ENCODE measurements at places on chromosomes 12 and 14.

DNA sequence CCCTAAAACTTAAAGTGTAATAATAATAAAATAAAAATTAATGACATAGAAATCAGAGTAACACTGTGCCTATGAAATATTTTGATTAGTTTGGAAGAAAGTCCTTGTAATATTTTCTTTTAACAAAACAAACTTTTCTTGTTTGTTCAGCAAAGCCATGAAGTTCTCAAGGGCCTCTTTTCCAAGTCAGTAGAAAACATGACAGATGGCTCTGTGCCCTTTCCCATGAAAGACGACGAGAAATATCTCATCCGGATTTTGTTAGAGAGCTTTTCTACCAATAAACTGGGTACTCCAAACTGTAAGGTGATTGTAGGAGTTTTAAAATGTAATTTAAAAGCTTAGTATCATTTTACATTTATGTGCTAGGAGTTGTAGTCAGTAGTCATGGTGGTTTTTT is 54.5 kb upstream of the ASPG start:
- H3K4me1 ChIP-seq: no peaks in the 10 kb centered on the region
- H3K27ac ChIP-seq: no peak overlapping the region
- H3K27me3 ChIP-seq: peaks cover 50% of the 10 kb centered on the region
- H3K36me3 ChIP-seq: no peaks in the 10 kb centered on the region

GRCh38 chr12:3020850-3021435 is 56.2 kb upstream of the TSPAN9 start:
- no peaks in the 10 kb centered on the region for H3K4me1 ChIP-seq
- no peaks in the 10 kb centered on the region for H3K36me3 ChIP-seq
- H3K27ac ChIP-seq: no peak overlapping the region
- no peak overlapping the region for H3K4me3 ChIP-seq
- no peak for DNase-seq
- no peaks in the 10 kb centered on the region for H3K27me3 ChIP-seq

DNA sequence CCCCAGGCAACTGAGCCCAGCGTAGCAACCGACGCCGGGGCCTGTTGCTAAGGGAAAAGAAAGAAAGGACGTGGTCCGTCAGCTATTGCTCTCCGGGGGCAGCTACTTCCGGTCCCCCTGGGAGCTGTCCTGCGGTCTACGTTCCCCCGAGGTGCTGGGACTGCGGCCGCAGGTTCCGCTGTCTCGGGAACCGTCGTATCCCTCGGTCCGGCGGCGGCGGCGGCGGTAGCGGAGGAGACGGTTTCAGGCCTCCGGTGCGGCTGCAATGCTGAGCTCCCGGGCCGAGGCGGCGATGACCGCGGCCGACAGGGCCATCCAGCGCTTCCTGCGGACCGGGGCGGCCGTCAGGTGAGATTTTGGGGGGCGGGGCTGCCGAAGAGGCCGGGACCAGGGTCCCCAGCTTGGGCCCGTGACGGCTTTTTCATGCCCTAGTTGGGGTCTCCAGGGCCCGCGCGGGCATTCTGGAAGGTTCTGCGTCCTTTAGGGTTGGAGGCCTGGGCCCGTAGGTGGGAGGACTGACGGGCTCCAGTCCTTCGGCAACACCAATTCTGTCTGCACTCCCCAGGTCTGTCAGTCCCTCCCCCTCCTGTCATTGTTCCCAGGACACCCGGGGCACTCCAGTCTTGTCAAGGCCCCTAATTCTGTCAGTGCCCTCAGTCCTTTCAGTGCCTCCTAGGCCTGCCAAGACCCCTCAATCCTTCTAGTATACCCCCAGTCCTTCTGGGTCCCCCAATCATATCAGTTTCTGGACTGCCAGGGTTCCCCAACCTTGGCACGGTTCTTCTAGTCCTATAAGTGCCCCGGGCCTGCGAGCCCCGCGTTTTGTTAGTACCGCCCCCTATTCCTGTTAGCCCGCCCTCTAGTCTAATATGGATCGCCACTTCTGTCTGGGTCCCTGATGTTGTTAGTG is at the start of gene USP30:
Gene USP30, plus strand, starts transcription at position 163 of the 910 bp plus-strand sequence. Its CDS starts 103 bp downstream, at position 266.
- DNase-seq: peak; percentile 78
- H3K27ac ChIP-seq: peak within 1 kb of the TSS; percentile 91
- no peaks in the 10 kb centered on the region for H3K27me3 ChIP-seq
- peaks cover 20% of the 10 kb centered on the region for H3K4me1 ChIP-seq

DNA sequence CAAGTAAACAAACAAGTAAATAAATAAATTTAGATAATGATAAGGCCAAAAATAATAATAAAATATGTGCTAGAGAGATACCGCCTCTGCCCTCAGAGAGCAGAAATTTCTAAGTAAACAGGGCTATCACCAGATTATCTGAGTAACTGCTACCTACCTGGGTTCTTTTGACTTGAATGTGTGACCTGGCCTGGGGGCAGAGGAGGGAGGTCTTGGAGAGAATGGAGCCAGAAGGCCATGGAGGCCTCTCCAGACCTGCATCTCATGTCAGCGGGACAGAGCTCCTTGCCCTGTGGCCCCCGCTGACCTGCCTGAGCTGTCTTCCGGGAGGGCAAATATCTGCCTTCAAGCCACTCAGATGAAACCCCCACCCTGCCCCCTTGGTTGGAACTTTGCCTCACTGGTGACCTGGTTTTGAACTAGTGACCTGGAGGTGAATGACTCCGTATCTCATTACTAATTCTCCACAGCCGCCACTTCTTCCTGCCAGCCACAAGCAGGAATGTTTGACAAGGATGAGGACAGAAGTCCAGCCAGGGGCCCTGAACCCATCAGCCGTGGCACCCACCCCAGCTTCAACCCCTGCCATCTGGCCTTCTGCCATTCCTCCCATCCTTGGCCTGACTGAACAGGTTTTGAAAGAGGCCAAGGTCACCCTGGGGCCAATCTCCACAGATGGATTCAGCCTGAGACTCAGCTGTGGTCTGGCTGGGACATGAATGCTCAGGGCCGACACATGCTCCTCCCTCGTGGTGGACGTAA is 86.8 kb upstream of the PARP11 start:
- H3K4me1 ChIP-seq: peaks cover 18% of the 10 kb centered on the region
- no peak for DNase-seq
- peaks cover 4% of the 10 kb centered on the region for H3K27me3 ChIP-seq
- H3K36me3 ChIP-seq: peaks cover 4% of the 10 kb centered on the region

DNA sequence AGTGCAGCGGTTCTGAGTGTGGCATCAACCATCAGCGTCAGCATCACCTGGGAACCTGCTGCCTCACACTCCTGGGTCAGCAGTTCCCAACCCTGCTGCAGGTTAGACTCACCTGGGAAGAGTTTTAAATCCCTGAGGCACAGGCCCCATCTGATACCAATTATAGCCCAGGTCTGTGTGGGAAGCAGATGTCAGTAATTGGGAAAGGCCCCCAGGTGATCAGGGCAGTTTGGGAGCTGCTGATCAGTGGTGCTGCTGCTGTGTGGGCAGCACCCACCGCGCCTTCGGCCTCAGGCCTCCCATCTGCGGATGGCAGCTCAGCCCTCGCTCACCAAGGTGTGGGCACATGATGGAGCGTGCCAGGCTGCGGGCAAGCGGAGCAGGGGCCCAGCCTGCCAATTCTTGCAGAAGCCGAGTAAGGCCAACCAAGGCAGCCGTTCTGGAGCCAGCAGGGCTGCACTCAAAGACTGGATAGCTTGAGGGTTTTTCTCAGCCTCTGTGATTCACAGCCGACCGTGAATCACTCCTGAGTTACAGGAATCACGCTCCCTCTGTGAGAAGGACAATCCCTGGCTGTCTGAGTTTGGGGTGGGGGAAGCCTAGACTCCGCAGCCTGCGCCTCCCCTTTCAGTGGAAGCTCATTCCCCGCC is 155.6 kb upstream of the SFSWAP start:
- H3K4me1 ChIP-seq: no peaks in the 10 kb centered on the region
- H3K4me3 ChIP-seq: no peak overlapping the region
- no peak overlapping the region for H3K27ac ChIP-seq

DNA sequence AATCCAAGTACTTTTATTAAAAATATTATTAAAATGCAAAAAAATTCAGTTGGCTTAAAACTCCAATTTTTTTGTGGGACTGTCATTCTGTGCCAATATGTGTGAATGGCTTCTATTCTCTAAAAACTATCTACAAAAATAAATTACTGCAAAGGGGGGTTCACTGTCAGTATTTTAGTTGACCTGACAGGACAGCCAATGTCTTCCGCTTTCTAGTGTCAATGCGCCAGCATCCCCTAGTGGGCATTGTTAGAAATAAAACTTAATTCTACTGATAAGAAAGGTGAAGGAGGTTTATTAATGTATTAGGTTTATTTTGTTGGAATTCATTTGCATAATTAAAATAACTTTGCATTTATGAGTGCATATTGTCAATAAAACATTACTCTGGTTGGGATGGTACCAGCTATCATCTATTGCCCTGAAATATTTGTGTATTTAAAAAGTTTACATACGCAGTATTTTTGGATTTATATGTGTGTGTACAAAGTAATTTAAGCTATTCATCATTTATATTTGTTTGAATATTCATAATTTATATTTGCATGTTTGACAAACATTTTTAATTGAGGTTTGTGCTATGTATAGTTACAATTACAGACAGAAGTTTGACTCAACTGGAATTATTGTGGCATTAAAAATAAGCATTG is 527.2 kb downstream of the FLRT2 start:
- H3K27ac ChIP-seq: no peak overlapping the region
- peaks cover 2% of the 10 kb centered on the region for H3K4me1 ChIP-seq
- H3K27me3 ChIP-seq: no peaks in the 10 kb centered on the region
- peak; percentile 3 for DNase-seq
- no peak overlapping the region for H3K4me3 ChIP-seq
- no peaks in the 10 kb centered on the region for H3K36me3 ChIP-seq

GRCh38 chr14:63478010-63478409 is 65.2 kb downstream of the PPP2R5E start:
- H3K27ac ChIP-seq: peak overlapping the region; percentile 79
- no peaks in the 10 kb centered on the region for H3K27me3 ChIP-seq
- peak; percentile 24 for DNase-seq
- H3K36me3 ChIP-seq: no peaks in the 10 kb centered on the region
- peaks cover 29% of the 10 kb centered on the region for H3K4me1 ChIP-seq

DNA sequence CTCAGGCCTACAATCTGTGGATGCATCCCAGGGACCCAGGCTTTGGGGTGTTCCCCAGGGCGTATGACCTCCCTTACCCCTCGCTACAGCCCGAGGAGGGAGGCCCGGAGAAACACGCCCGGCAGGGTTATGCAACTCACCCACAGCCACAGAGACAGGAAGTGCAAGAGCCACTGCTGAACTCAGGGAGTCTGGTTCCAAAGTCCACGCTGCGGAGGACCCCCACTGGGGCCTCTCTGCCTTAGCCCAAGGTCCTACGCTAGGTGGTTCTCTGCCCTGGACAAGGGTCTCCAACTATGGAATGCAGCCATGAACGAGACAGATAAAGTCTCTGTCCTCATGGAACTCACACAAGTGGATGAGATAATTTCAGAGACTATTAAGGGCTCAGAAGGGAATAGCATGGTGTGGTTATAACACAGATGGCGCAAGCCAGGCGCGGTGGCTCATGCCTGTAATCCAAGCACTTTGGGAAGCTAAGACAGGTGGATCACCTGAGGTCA is 11.3 kb downstream of the SCARB1 start:
- no peak for DNase-seq
- H3K36me3 ChIP-seq: no peaks in the 10 kb centered on the region
- H3K27ac ChIP-seq: peak overlapping the region; percentile 22
- H3K4me3 ChIP-seq: no peak overlapping the region
- peaks cover 36% of the 10 kb centered on the region for H3K4me1 ChIP-seq
- H3K27me3 ChIP-seq: no peaks in the 10 kb centered on the region

GRCh38 chr14:67951529-67952135 is 132.1 kb downstream of the RAD51B start:
- H3K36me3 ChIP-seq: no peaks in the 10 kb centered on the region
- DNase-seq: no peak
- H3K4me3 ChIP-seq: no peak overlapping the region
- no peaks in the 10 kb centered on the region for H3K27me3 ChIP-seq

GRCh38 chr12:3250576-3250975 is 173.4 kb downstream of the TSPAN9 start:
- H3K36me3 ChIP-seq: no peaks in the 10 kb centered on the region
- H3K27me3 ChIP-seq: peaks cover 9% of the 10 kb centered on the region
- H3K27ac ChIP-seq: no peak overlapping the region
- no peak overlapping the region for H3K4me3 ChIP-seq
- no peak for DNase-seq

- no peaks in the 10 kb centered on the region for H3K27me3 ChIP-seq
- H3K27ac ChIP-seq: no peak overlapping the region
- peaks cover 2% of the 10 kb centered on the region for H3K36me3 ChIP-seq
- H3K4me3 ChIP-seq: no peak overlapping the region
These were observed 427.6 kb downstream of the IPO8 start for GRCh38 chr12:30268041-30268440.

DNA sequence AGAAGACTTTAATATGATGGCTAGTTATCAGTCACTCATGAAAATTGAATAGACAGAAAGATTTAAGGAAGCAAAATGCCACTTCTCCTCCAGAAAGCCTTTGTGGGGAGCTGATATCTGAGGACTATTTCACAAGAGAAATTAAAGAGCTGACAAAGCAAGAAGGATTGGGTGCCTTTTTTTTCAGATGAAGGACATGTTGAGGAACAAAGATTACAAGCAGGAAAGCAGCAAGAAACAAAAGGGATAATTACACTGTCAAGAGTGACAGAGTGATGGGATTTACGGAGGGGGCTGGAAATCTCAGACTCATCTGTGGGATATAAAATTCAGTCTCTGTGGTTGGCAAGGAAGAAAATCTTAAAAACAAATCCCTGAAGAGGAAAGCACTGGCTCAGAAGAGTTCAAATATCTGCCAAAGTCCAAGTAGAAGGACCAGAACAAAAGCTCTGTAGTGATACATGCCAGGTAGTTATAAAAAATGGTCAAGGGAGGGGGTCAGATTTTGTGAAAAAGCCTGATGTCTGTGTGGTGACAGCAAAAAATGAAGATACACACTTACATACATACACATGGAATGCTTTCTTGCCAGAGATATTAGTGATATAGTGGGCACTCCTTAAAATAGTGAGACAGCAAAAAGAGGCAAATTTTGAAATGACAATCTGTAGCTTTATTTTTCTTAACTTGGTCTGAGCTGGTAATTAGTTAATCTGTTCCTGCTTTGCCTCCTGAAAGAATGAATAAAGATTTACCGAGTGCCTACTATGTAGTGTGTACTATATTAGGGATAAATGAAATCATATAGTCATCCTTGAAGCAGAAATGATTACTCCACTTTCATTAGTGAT is 62.9 kb downstream of the EPS8 start:
- DNase-seq: no peak
- H3K27ac ChIP-seq: no peak overlapping the region
- no peaks in the 10 kb centered on the region for H3K36me3 ChIP-seq
- no peak overlapping the region for H3K4me3 ChIP-seq
- no peaks in the 10 kb centered on the region for H3K4me1 ChIP-seq

- H3K4me3 ChIP-seq: no peak overlapping the region
- no peak for DNase-seq
- peak overlapping the region; percentile 2 for H3K27ac ChIP-seq
- H3K36me3 ChIP-seq: peaks cover 28% of the 10 kb centered on the region
These were observed 123.4 kb downstream of the ADCK1 start for GRCh38 chr14:77923131-77923936.
